NCI-H146 (cell line): ENCODE measurements at places on chromosomes 3 and 15.

DNA sequence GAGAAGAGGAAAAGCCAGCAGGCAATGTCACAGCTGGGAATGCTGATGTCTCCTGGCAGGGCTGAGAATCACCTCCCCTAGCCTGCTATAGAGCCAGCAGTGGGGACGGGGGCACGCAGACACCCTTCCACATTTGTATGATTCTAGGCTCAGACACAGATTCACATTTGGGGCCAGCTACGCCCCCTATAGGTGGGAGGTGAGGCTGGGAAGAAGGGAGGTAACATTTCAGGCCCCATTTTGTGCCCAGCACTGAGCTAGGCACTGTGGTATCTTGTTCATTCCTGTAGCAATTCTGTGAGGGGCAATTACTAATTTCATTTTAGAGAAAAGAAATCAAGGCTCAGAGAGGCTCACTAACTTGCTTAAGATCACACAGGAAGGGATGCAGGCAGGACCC is 15.9 kb upstream of the ACAD9 start:
- DNase-seq = no peak

DNA sequence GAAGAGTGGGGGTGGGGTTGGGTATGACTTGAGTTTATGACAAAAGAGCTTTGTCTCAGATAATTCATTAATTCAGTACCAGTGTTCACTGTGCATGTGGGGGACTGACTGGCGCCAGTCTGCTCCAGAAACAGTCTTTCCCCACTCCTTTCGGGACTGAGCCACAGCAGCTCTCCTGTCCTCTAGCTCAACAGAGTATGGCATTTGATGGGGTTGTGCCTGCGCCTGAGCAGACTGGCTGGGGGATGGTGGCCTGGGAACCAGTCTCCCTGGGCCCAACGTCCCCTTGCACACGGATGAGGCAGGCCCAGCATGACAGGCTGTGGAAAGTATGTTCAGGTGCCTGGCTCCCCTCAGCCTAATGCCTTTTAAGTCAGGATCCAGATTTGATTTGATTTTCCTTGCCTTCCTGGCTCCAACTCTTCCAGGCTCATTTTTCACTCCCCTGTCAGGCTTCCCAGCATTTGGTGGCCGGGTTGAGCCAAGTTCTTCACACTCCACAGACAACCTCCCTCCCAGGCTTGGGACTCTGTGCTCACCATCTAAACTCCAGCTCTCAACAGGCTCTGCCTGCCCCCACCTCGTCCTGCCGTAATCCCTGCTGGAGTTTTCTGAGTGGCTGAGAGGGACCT is 105.0 kb downstream of the MYLK start:
- no peak for DNase-seq

GRCh38 chr15:61449186-61449702 is 220.1 kb upstream of the RORA start:
- DNase-seq = no peak

DNA sequence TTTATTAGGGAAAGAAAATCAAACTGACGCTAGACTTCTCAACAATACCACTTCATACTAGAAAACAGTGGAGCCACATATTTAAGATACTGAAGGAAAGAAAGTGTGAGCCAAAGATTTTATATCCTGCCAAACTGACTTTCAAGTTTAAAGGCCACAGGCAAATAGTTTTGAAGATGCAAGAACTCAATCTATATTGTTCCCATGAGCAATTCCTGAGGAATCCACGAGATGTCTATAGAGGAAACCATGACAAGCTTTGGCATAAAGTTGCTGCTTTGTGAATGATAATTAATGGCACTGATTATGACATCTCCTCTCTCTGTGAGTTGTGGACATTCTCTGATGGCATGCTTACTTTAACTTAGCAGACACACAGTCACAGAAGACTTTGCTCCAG is 276.1 kb upstream of the GOLGA6L4 start:
- DNase-seq = no peak

DNA sequence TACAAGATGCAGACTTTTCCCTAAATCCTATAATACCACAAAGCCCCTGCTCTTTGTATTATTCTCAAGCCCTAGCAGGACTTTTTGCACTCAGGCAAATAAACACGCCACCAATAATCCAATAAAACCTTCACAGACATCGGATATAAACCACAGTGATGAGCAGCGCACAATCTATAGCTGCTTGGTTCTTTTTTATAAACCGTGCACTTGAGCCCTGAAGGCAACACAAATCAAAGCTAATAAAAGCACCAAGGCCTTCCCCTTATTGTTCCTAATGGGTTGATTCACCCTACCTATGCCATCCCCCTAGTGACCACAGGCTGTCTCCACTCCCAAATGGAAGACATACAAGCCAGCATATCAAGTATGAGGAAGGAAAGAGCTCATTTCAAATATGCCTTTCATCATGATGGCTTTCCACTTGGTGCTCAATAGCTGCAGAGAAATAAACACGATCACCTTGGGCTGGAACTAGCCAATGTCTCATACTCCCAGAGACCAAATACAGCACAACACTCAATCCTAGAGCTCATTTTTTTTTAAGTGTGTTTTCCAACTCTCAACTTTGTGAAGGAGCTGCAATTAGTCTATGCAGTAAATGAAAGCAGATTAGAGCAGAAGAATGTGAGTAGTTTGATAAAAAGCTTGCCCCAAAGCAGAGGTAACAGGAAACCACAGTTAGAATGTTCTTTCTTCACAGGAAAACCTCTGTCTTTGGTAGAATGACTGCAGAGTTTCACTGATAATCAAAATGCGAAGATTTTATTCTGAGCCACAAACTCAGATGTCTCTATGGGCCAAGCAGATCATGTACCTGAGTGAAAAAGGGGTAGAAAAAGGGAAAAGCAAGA is 573.9 kb downstream of the AGBL1 start:
- DNase-seq = peak; percentile 81

DNA sequence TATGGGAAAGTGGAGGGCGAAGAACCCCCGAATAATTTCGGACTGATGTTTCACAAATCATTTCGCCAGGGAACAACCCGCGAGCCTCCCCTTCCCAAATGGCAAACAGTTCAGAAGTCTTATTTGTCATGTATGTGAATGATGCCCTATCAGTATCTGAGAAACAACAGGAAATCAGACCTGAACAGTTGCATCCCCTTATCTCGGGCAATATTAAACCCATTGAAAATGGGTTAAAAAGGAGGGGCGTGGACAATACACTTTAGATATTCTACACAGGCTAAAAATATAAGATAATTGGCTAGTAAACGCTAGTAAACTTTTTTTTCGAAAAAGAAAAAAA is 1003.3 kb upstream of the NR2F2 start:
- DNase-seq = no peak

DNA sequence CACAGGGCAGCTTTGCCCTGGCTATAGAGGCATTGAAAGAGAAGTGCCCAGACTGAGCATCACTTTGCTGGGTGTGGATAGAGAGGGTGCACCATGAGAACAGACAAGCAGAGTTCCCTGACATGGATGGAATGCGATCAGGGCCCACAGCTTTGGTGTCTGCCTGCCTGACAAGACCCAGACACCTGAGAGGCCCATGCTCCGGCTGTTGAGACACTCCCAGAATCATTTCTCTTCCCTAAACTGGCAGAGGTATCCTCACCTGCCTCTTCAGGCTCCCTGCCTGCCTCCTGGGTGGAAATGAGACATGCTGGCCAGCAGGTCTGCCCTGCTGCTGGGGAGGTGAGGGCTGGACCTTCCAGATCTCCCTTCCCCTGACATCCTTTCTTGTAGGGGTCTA is 10.4 kb upstream of the CHST14 start:
- DNase-seq = no peak

DNA sequence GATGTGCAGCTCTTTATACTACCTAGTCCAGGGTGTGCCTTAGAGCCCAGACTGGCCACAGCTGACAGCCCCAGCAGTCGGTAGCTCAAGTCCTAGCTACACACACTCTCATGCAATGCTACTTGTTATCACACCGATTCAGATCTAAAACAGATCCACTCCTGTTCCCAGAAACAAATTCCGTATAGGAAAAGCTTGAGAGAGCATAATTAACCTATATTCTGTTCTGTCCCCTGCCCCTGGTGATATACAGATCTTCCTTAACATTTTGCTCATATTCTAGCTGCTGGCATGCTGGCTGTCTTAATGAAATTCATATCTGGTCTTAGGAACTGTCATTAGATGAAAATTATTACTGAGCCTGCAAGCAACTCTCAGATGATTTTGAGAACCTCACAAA is 204.3 kb downstream of the SOX2 start:
- DNase-seq = no peak

- no peak for DNase-seq
Measured at GRCh38 chr3:4395448-4395847, 71.6 kb downstream of the SUMF1 start.

- no peak for DNase-seq
Measured at GRCh38 chr3:5022187-5022965, 43.1 kb downstream of the BHLHE40 start.

- no peak for DNase-seq
Measured at GRCh38 chr15:56871185-56871584, 47.3 kb upstream of the TCF12 start.

DNA sequence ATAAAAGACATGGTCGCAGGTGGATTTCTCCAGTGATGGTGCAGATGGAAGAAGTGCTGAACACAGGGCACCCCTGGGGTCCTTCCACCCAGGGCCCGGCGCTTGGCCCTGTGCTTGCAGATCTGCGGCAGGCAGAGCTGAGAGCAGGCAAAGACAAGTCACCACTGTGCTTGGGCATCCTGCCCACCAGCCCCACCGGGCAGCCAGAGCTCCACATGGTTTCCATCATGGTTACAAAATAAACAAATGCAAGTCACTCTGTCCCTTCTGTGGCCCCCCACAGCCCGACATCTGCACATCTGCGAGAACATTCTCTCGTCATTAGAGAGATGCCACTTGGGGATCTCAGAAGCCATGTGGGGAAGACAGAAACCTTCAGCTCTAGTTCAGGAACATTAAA is 37.6 kb upstream of the SFMBT1 start:
- no peak for DNase-seq

DNA sequence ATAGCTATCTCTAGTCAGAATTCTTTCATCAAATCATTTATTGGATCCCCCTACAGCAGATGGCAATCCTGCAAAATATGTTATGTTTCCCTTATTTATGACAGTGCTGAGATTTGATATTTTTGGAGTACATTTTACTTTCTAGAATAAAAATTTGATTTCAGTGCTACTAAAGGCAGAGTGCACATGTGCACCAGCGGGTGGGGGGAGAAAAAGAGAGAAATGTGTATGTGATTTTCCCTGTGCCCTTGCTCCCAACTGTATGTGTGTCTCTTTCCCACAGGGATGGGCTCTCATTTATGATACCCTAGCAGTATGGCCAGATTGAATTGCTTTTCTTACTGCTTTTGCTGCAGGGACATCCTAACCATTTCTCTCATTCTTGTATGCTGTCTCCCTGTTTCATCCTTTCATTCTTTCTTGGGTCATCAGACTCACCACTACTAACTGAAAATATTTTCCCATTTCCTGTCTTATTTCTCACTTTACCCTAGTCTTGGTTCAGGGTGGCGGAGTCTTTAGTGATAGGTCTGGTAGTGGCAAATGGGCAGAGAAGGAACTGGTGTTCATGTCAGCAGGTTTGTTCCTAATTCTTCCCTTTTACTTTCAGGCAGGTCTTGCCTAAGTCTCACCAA is 140.7 kb downstream of the TCF12 start:
- no peak for DNase-seq

- peak; percentile 16 for DNase-seq
Measured at GRCh38 chr3:156448300-156448699, 106.6 kb downstream of the SSR3 start.

- DNase-seq = no peak
Measured at GRCh38 chr15:89433686-89434085, 62.7 kb downstream of the RHCG start.

DNA sequence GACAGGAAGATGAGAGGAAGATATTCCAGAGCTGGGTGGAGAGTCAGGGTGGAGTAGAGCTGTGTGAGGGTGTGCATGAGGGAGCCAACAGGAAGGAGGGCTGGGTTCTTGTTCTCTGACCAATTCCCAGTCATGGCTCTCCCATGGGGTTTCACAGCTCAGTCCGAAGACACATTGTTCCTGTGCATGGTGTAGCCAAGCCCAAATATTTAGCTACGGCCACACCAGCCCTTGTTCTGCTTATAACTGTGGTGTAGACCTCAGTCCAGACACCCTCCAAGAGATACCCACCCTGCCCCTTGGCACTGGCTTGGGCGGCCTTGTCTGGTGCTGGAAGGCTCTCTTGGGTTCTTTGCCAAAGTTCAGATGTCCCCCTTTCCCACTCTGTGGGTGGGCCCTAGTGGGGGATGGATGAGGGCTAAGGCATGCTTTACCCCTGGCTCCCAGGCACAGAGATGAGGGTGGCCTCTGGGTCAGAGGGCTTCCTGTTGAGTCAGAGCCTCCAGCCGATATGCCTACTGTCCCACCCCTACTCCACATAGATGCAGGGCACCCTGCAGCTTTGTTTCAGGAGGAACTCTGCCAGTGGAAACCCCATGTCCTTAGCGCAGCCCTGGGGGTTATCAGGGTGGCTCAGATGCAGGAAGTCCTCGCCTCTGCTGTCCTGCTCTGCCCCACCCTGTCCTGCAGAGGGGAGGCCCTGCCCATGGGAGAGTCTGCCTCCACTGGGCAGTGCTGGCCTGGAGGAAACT is 271.2 kb upstream of the CTDSPL start:
- no peak for DNase-seq

DNA sequence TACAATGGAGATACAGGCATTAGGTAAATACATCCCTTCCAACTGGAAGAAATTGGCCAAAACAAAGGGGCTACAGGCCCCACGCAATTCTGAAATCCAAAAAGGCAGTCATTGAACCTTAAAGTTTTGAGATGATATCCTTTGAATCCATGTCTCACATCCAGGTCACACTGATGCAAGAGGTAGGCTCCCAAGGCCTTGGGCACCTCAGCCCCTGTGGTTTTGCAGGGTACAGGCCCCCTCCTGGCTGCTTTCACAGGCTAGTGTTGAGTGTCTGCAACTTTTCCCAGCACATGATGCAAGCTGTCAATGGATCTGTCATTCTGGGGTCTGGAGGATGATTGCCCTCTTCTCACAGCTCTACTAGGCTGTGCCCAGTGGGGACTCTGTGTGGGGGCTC is 766.7 kb downstream of the ZBBX start:
- no peak for DNase-seq

DNA sequence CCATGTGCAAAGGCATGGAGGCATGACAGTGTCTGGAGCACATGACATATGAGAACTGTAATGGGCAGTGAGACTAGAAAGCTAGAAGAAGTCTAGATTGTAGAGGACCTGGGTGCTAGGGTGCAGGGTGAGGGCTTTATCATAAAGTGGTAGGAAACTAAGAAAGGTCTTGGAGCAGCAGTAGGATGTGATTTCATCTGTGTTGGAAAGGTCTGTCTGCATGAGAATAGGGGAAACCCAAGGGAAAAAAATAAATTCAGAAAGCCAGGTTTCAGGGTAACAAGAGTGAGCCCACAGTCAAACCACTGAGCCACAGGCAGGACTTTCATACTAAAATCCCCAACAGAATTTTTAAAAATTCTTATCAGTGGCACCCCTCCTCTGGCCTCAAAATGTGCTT is 54.5 kb downstream of the CCDC33 start:
- no peak for DNase-seq

GRCh38 chr3:188583341-188584161 is 429.6 kb downstream of the LPP start:
- DNase-seq = no peak
